Stimulated activated CD4-positive, alpha-beta T cell treated with anti-CD3 and anti-CD28 coated beads, Interleukin-12 subunit alpha, Interleukin-12 subunit beta, amount 100 ng/mL, for 24 hours (primary cell): ENCODE measurements at places on chromosomes 4 and X.
A peak's percentile ranks its signal among the peaks of the same experiment; 100 is the strongest.

GRCh38 chr4:101211146-101211553 is 136.2 kb downstream of the PPP3CA start:
- DNase-seq: no peak

GRCh38 chr4:152516156-152516555 is 19.7 kb downstream of the FBXW7 start:
- no peak for DNase-seq

DNA sequence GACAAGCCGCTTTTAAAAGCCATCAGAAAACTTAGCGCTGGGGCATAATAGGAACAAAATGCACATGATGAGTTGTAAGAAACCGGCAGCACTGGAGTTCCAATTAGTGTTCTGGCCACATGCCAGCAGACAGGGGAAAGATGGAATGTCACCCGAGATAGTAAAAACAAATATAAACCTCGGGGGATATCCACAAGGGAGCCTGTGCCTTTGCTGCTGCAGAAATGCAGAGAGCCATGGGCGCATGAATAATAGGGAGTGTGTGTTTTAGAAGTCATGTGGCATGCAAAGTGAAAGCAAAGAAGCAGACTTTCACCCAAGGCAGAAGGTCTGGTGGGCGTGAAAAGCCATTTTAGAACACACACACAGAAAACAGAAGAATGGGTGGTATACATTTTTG is 19.1 kb downstream of the GPRASP3 start:
- no peak for DNase-seq

GRCh38 chr4:20724915-20725314 is 24.7 kb downstream of the PACRGL start:
- no peak for DNase-seq

- no peak for DNase-seq
Measured at GRCh38 chr4:113695328-113696169, 66.0 kb downstream of the CAMK2D start.

- DNase-seq: no peak
Measured at GRCh38 chr4:153535772-153536513, 69.8 kb downstream of the TMEM131L start.

DNA sequence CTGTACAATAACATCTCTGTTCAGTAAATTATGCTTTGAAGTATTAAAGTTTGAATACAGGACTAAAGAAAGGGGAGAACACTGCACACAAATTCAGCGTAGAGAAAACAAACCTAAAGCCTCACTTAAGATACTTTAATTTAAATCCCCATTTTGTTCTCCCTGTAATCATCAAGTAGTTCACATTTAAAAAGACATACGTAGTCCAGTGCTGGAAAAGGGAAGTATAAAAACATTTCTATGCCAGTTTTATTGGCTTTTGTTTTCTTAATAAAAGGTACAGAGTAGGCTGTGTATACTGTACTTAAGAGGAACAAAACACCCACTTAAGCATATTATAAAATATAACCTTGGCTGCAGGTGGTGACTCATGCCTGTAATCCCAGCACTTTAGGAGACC is 101.6 kb downstream of the FGF16 start:
- DNase-seq: no peak

GRCh38 chrX:100864657-100865391 is 9.3 kb downstream of the NOX1 start:
- no peak for DNase-seq

GRCh38 chrX:9221781-9222180 is 187.9 kb upstream of the FAM9B start:
- DNase-seq: no peak

GRCh38 chrX:12901486-12901885 is 4.9 kb upstream of the TLR8 start:
- DNase-seq: peak; percentile 56

DNA sequence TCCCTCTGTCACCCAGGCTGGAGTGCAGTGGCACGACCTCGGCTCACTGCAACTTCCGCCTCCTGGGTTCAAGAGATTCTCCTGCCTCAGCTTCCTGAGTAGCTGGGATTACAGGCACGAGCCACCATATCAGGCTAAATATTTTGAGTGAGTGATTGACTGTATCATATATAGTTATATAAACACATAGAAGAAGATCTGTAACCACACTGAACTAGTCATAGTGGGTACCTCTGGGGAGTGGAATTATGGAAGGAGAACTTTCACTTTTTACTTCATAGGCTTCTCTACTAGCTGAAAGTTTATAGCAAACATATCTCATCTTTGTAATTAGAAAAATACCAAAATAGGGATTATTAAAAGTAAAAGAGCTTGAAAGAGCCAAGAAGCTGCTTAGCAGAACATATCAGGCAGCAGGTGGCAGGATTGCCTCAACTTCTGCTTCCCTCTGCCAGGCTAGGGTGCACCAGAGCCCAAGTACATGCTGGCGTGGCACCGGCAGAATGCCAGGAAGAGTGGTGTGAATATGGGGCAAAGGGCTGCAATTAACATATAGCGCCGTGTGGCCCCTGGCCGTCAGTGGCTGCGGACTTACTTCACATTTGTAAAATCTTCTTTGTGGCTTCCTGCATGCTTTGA is 39.5 kb upstream of the CD40LG start:
- no peak for DNase-seq

- no peak for DNase-seq
Measured at GRCh38 chr4:169617306-169617705, 3.1 kb upstream of the CLCN3 start.

DNA sequence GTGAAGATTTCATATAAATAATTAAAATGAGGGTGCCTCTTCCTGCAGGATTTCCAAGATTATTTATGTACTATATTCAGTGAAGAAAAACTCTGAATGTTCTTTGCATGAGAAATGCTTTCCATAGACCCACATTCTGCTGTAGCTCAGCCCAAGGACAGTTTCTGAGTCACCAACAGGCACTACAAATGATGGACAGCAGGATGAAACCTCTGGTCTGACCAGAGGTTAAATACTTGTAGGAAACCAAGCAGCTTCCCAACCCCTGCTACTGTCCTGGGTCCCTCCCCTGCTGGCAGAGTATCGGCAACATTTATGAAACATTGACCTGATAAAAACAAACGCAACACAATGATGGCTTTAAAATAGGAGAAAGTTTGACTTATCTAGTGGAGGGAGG is 73.1 kb downstream of the CXXC4 start:
- no peak for DNase-seq

GRCh38 chr4:78876568-78877320 is 62.5 kb downstream of the PAQR3 start:
- no peak for DNase-seq

DNA sequence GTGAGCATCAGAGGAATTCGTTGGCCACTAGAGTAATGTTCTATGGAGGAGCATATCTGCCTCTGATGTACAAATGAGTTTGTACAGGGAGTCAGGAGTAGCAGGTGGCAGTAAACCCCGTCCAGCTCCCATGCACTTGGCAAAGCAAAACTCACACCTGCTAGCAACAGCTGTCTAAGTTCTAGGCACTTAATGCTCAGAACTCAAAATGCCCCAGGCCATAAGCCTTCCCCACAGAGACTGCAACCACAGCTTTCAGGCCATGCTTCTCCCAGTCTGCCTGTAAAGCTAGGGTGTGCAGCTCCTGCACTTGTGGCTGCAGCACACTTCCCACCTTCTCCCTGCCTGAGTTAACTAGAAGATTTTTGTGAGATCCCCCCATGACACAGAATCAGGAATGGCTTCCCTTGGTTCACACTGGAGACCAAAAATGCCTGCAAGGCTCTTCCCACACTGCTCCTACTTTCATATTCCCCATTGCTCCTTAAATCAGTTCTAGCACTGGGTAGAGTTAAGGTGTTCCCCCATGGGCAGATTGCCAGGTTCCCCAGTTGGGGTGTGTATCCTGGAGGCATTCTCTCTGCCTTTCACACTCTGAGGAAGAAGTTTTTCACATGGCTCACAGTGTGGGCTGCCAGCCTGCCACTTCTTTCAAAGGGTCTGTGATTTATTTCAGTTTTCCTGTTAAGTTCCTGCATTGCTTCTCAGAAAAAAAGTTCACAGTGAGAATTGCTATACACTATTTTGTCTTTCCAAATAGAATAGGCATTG is 189.9 kb downstream of the STPG2 start:
- no peak for DNase-seq

- no peak for DNase-seq
Measured at GRCh38 chrX:22730542-22730941, 269.2 kb upstream of the DDX53 start.

- DNase-seq: no peak
Measured at GRCh38 chr4:1288786-1289185, 905 bp upstream of the MAEA start.

GRCh38 chr4:156786713-156787112 is 184.9 kb downstream of the PDGFC start:
- DNase-seq: no peak

- DNase-seq: no peak
Measured at GRCh38 chr4:3452376-3452775, 10.6 kb downstream of the HGFAC start.

- DNase-seq: no peak
Measured at GRCh38 chr4:7195546-7196287, 3.4 kb downstream of the SORCS2 start.

DNA sequence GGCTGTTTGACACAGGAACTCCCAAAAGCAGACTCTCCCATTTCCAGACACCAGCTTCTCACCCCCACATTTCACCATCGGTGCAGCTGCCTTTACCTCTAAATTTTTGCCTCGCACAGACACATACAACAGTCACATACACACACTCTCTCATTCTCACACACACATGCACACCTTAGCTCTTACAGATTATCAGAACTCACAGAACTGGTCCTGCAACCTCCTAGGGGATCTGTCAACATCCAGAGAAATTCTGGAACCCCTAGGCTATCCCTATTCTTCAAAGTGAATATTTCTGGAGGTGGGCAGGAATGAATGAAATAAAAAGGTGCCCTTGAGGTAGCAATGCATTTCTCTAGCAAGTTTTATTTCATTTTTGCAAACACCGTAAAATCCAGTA is 4.1 kb downstream of the HS6ST2 start:
- DNase-seq: no peak

DNA sequence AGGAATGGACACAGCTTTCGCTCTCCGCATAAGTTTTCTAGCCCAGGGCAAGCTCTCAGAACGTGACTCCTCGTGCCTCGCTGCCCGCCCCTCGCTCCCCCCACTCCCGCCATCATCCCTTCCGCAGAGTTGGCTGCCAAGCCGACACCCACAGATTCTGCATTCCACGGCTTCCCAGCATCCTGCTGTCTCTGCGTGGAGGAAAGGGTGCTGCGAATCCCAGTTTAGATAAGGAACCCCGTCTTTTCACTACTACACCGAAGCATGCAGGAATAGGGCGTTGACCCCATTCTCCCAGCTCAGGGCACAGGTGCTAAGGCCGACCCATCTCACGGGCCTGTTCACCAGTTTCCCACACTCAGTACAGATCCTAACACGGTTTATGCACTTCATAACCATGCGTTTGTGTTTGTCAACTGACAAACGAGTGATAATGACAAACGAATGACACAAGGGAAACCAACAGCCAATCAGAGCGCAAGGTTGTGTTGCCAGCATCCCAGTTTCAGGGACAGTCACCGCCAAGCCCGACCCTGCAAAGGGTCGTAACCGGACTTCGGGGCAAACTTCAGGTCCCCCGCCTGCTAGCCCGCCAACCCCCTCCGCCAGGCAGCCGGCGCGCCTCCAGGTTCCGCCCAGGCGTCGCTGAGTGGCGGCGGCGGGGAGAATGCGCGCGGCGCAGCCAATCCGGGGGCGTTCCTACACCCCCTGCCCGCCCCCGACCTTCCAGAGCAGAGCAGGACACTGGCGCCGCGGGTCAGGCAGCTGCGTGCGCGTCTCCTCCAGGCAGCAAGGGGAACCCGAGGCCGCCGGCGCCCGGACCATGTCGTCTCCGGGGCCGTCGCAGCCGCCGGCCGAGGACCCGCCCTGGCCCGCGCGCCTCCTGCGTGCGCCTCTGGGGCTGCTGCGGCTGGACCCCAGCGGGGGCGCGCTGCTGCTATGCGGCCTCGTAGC is at the start of gene CYP2U1:
CYP2U1 (plus strand) TSS at position 729 of the 954 bp plus-strand sequence; CDS start at position 824, 95 bp downstream.
- DNase-seq: peak; percentile 74

DNA sequence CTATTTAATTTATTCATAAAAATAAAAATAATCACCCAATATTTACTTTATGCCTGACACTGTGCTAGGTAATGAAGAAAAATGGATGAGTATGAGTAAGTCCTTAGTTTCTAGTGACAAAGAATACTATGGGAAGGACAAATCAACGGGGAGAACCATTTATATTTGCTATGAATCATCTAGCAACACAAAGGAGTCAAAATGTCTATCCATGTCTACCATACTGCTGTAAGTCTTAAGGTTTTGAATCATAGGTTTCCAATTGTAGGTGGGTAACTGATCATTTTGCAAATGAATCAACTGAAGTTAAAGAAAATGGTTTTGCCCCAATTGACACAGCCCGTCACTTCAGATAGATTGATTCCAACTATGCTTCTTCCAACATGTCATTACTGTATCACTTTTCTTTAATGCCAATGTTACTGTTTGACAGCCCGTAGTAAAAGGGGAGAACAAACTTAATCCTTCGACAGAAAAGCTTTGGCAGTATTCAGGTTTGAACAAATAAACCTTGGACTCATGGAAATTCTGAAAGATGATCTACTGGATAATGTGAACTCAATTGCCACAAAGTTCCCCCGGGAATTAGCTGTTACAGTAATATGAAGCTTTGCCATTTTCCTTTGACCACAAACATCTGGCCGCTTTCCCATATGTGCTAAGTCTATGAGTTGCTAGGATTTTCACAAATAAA is 3.2 kb downstream of the TDO2 start:
- no peak for DNase-seq

DNA sequence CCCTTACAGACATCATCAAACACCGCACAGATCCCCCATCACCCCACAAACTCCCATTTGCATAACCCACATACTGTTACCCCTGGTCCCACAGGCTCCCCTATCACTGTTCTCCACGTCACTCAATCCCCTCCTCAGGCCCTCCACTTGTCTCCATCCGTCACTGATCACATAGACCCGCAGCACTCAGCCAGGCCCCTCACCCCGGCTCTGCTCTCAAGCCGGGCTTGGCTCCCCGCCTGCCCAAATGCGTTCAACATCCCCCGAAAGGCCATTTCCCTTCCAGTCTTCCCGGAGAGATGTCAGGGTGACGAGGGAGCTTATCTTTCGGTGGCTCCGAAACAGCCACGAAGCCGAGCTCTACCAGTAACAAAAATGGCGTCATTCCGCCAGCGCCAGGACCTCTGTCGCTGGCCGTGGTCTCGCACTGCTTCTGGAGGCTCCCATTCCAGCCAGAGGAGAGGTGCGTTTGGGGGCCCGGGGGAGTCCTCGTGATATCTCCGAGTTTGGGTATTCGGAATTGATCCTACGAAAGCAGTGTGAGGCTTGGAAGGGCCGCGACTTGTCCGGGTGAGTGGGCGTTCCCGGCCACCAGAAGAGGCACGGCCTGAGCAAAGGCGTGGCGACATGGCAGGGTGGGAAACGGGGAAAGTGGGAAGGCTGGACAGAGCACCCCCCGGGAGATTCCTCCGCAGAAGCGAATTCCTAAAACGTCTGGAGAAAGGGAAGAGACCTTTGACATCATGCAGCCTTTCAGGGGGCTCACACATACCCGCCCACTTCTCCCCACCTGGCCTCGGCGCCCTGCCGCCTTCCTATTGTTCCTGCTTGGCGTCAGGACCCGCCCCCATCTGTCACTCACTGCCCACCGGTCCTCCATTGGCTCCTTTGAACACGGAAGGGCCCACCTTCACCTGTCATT is at the start of gene ZNF630:
ZNF630 (minus strand) TSS at position 577 of the 922 bp plus-strand sequence. CDS start 4,754 bp downstream, outside the sequence.
- peak; percentile 52 for DNase-seq

- DNase-seq: peak; percentile 40
Measured at GRCh38 chr4:109560687-109561461, 828 bp downstream of the MCUB start.
